ENCODE measurements at places on chromosomes 2 and 18.
A peak's percentile ranks its signal among the peaks of the same experiment; 100 is the strongest.

DNA sequence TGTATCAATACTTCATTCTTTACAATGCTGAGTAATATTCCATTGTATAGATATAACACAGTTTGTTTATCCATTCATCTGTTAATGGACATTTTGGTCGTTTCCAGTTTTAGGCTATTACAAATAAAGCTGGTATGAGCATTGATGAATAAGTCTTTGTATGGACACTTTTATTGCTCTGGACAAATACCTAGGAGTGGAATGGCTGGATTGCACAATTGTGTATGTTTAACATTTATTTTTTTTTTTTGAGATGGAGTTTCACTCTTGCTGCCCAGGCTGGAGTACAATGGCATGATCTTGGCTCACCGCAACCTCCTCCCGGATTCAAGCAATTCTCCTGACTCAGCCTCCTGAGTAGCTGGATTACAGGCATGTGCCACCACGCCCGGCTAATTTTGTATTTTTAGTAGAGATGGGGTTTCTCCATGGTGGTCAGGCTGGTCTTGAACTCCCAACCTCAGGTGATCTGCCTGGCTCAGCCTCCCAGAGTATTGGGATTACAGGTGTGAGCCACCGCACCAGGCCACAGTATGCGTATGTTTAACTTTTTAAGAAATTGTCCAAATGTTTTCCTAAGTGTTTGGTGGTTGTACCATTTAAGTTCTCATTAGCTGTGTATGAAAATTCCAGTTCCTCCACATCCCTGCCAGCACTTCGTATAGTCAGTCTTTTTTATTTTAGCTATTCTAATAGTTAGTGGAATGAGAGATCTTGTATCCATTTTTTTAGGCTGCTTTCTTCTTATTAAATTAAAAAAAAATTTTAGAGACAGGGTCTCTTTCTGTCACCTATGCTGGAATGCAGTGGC lies 194.9 kb upstream of the HAAO start:
- DNase-seq = no peak

DNA sequence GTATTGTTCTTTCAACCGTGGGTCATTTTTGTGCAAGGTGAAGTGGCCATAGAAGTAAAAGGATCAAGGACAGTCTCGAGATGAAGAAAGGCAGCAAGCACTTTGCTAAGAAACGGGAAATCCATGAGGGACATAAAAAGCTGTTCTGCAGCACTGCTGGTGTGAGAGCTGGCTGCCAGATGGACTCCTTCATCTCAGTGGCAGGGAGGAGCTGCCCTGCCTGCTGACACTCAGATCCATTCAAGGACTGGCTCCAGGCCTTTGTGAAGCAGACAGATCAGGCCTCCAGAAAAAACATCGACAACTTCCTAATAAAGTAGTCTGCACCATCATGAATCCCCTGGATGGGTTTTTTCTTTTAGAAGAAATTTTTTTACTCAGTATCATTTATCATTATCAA lies 29.5 kb downstream of the RMC1 start:
- DNase-seq = no peak

- no peak for DNase-seq
Observed at GRCh38 chr2:15804691-15805090, 135.7 kb upstream of the MYCN start.

- no peak for DNase-seq
Observed at GRCh38 chr2:215652388-215652787, 216.5 kb upstream of the FN1 start.

- DNase-seq = no peak
Observed at GRCh38 chr2:223297788-223298187, 245.8 kb downstream of the KCNE4 start.

- DNase-seq = no peak
Observed at GRCh38 chr2:226728996-226729395, 70.6 kb downstream of the IRS1 start.

- no peak for DNase-seq
Observed at GRCh38 chr18:27778925-27779324, 398.0 kb downstream of the CDH2 start.

- no peak for DNase-seq
Observed at GRCh38 chr2:237515621-237516275, 28.7 kb downstream of the MLPH start.

DNA sequence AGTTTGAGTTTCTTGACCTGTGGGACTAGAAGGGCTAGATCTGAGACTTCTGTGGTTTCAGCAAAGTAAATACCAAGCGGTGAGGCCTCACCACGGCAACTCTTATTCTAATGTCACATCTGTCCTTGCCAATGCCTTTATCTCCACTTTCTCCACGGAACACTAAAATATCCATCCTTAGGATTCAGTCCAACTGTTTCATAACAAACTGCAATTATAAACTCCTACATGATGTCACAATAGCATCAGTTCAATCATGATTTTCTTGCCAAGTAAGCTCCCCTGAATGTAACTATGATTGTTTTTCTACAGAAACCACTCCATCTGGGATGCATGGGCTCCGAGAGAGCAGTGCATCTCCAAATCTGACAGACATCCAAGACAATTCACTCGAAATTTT lies 79.6 kb downstream of the LRATD1 start:
- no peak for DNase-seq

- DNase-seq = peak; percentile 63
Observed at GRCh38 chr2:120735746-120736170, at the start of gene GLI2. GLI2 (plus strand) TSS chr2:120735868; CDS start chr2:120797321, 61,453 bp downstream.

DNA sequence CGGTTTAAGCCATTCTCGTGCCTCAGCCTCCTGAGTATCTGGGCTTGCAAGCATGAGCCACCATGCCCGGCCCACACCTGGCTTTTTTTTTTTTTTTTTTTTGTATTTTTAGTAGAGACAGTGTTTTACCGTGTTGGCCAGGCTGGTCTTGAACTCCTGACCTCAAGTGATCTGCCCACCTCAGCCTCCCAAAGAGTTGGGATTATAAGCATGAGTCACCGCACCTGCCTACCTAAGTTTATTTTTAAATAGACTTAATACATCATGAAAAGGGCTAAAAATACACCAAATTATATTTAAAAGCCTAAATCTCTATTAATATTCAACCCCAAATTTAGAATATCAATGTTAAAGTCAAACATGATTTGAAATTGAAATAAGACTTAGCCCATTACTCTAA lies 250.8 kb upstream of the MC4R start:
- no peak for DNase-seq

- no peak for DNase-seq
Observed at GRCh38 chr2:11788461-11789124, 42.2 kb downstream of the LPIN1 start.

GRCh38 chr2:229486673-229487072 lies 215.6 kb upstream of the PID1 start:
- no peak for DNase-seq

DNA sequence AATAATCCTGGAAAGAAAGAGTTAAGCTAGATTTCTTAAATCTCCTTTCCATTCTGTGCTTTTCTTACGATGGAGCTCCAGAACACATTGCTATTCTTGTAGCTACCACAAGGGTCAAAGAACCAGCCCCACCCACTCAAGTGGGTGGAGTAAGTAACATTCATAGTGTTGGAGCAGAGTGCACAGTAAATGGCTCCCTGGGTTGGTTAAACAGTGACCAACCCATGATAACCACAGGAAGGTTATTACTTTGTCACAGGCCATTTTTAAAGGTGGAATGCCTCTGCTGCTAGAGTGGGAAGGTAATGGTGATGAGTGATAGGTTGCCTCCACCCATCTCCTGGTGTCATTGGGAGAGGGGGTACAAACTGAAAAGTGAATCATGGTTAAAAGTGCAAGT lies 13.9 kb downstream of the ARPC2 start:
- peak; percentile 36 for DNase-seq

GRCh38 chr2:50452056-50452455 lies 579.9 kb downstream of the NRXN1 start:
- DNase-seq = no peak

GRCh38 chr2:135202751-135203150 lies 150.7 kb downstream of the RAB3GAP1 start:
- DNase-seq = no peak

DNA sequence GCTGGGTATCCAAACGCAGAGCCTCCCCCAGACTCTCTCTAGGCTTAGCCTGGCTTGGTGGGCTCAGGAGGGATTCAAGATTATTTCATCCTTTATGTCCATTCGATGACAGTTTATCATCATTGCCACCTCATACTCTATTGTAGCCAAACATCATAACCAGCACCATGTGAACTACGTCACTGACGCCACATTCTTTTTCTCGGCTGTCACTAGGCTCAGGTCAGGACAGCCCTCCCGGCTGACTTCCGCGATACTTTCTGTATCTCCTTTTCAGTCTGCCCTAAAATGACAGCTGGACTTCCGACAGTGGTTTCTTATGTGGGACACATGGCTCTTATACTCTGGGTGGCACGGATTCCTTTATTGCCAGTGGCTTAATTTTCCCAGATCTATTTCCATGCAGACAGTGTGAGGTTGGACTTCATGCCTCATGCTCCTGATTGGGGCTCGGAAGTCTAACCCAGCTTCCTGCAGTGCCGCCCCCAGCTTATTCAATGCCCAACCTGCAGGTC lies 39.8 kb upstream of the SMIM21 start:
- DNase-seq = no peak

GRCh38 chr2:7972670-7973069 lies 709.2 kb upstream of the ID2 start:
- DNase-seq = no peak

DNA sequence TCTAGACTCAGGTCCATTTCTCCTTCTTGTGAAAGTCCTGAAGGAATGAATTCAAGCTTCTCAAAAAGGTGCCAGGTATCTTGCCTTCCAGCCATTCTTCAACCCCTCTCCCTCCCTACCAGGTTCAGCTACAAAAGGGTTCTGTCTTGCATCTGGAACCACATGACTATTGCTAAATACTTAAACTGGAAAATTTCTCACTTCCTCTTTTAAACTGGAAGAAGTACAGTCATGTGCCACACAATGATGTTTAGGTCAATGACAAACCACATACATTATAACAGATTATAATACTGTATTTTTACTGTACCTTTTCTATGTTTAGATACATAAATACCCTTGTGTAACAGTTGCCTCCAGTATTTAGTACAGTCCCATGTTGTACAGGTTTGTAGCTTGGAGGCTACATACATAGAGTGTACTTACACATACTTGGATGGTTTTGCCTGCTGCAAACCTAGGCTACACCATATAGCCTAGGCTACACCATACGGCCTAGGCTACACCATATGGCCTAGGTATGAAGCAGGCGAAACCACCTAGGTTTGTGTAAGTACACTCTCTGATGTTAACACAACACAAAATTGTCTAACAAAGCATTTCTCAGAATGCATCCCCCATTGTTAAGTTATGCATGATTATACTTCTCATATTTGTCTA lies 142.0 kb upstream of the DNMT3A start:
- DNase-seq = no peak

GRCh38 chr2:137420744-137421143 lies 543.5 kb upstream of the HNMT start:
- DNase-seq = no peak

DNA sequence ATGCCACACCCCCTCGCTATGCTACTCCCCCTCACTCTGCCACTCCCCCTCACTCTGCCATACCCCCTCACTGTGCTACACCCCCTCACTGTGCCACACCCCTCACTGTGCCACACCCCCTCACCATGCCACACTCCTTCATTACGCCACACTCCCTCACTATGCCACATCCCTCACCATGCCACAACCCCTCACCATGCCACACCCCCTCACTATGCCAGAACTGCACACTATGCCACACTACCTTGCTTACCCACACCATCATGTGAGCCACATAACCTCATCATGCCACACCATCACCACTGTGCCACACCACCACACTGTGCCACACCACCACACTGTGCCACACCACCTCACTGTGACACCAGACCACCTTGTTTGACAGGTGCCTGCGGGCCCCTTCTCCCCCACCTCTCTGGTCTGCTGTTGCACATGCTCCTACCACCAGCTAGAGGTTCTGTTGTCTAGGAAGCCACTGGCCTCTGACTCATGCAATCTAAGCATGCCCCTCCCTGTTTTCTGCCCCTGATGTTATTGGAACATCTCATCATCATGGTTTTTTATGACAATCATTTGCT lies 22.0 kb downstream of the MARCHF4 start:
- peak; percentile 35 for DNase-seq

DNA sequence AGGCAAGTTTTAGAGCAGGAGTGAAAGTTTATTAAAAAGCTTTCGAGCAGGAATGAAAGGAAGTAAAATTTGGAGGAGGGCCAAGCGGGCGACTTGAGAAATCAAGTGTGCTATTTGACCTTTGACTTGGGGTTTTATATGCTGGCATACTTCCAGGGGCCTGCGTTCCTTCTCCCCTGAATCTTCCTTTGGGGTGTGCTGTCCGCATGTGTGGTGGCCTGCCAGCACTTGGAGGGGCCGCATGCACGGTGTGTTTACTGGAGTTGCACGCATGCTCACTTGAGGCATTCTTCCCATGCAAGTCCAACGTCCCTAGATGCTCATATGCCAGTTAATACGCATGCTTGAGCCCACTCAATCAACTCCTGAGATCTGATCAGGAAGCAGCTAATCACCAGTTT lies 78.3 kb upstream of the MAP4K4 start:
- no peak for DNase-seq

- DNase-seq = no peak
Observed at GRCh38 chr2:142330458-142330857, 199.6 kb upstream of the LRP1B start.

GRCh38 chr18:46167971-46168370 lies 63.8 kb downstream of the HAUS1 start:
- peak; percentile 70 for DNase-seq

DNA sequence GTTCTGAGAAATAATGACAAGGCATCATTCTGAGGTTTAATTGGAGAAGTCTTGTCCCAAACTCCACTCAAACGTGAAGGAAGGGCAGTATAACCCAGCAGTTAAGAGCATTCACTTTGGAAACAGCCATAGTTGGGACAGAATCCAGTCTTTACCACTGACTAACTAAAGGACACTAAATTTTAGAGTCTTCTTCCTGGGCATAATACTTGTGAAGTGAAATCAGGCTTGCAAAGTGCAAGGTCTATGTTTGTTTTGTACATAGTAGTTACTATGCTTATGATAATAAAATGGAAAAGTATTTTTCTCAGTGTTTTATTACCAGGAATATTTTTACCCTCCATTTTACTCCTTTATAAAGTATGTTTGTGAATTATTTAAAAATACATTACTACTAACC lies 748.2 kb upstream of the ID2 start:
- DNase-seq = no peak

DNA sequence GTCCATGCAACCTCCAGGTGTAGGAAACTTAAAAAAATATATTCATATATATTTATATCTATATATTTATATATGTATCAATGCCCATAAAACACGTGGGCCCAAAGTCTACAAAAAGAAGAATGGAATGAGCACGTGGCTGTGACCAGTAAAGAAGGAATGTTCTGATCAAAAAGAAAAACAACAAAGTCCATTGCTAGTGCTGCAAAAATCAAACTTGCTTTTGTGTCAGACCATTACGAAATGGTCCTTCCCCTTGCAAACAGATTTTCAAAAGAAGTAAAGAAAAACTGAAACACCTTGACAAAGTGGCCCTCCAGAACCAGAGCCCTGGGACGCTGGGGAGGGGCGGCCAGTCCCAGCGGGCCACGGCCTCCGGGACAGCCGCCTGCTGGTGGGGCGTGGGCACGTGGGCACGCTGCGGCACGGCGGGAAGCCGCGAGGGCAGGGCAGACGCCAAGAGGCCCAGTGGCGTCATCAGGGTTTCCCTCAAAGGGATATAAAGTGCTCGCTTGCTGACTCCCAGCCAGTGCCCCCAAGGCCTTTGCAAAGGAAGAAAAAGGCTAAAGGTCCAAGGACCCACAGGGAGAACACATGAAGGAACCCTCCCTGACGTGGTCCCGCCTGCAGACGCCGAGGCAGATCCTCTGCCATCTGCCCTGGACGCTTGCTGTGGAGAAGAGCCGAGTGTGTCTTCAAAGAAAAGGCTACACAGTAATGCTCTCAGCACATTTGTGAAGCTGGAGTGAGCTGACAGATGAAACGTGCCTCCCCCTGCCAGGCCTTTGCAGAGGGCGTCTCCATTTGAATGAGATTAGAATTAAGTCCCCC lies 201.8 kb downstream of the TWIST2 start:
- no peak for DNase-seq
